Fibroblast of skin of back (primary cell): ENCODE measurements at places on chromosomes 4 and X.
A peak's percentile ranks its signal among the peaks of the same experiment; 100 is the strongest.

GRCh38 chrX:139211568-139212182, 318.9 kb upstream of the F9 start:
- DNase-seq: no peak

- DNase-seq: peak; percentile 51
Observed at GRCh38 chr4:186651624-186652023, 72.0 kb downstream of the FAT1 start.

GRCh38 chrX:134115270-134115669, 121.7 kb upstream of the CCDC160 start:
- DNase-seq: no peak

GRCh38 chr4:87053802-87054767, 119.3 kb downstream of the AFF1 start:
- no peak for DNase-seq

GRCh38 chr4:7763788-7764187, 175.9 kb downstream of the AFAP1 start:
- DNase-seq: peak; percentile 72

DNA sequence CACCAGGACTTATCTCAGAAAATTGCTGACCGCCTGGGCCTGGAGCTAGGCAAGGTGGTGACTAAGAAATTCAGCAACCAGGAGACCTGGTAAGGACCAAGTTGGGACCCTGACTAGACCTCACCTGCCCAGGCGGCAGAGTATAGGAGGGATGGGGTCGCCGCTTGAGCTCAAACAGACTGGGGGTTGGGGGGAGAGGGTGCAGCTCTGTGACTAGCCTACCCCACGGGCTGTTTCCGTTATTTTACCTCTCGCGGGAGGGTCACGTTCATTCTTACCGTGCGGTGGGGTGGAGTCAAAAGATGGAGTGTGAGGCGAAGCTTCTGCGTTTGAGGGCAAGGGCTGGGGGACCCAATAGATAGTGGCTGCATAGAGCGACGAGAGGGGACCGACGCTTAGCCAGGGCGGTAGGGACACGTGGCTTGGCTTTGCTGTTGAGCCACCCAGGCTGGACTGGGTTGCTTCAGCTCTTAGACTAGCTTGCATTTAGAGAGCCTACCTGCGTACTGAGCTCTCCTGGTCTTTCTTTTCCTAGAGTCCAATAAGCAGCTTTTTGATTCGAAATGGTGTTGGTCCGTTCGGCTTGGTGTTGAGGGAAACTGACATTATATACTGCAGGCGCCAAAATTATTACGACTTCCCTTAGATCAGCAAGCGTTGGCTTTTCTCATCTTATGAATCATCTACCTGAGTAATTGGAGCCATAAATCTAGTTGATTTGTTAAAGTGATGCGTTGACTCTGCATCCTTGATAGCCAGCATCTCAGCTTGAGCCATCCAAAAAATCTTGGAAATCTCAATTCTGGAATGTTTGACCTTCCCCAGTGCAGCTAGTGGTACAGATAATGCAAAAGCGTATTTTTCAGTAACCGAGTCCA, 591 bp downstream of the PRPS1 start:
- DNase-seq: peak; percentile 42

GRCh38 chr4:32031026-32031425, 1310.9 kb downstream of the PCDH7 start:
- DNase-seq: no peak

DNA sequence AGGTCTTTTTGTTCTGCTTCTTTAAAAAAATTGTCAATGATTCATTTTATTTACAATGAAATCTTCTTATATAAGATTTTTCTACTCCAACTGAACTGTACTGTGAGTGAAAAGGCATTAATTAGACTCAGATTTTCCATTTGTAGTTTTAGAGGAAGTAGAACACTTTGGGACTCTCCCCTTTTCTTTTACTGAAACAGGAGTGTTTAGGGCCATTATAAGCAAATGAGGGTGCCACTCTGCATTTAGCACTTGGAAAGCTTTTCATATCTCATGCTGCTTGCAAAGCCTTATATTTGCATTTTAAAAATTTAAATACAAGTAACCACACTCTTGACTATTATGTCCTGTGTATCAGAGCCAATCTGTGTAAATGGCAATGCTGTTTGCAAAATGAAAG, 584.3 kb downstream of the KLHL13 start:
- DNase-seq: no peak
